ENCODE measurements at places on chromosomes 16 and 17.

DNA sequence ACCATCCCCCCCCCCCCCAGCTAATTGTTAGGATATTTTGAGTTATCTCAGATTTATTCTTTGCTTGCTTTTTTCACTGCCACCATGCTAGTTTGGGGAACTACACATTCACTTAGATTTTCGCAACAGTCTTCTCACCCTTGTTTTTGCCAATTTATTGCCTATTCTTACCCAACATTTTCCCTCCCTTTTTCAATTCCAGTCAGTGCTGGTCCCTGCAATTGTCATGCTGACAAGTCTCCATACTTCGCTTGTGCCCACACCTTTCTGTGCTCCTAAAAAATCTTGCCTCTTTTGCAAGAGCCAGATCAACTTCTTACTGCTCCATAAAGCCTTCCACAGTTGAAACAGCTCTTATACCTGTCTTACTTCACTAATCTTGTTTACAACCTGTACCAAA lies 16.3 kb downstream of the TNRC6A start:
- DNase-seq: no peak

- no peak for DNase-seq
These were observed 220.8 kb upstream of the TNRC6C start for GRCh38 chr17:77737442-77738265.

DNA sequence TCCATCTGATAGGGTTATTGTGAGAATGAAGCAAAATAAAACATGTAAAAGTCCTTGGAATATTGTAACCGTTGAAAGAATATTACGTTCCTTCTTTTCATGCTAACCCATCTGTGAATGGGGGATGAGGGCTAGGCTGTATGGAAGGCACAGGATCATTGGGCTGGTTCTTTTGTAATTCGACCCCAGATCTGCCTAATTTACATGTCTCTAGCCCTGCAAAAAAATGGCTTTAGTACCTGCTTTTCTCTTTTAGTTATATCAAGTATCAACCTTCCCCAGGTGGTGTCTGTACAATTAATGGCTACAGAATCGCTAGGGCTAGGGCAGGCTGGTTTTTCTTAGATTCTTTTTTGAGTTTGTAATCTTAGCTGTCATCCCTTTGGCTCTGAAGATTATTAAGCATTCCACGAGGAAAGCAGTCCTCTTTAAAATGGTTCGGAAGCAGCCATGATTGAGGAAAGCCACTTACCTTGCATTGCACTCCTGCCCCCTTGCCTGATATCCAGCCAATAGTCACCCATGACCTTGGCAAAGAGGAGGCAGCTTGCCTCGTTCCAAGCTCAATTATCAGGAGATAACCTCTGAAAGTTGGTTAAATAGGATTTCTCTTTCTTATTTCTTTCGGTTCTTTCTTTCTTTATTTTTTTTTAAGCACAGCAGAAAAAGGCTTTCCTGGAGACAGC lies 153.9 kb upstream of the ZKSCAN2 start:
- DNase-seq: no peak

GRCh38 chr17:54948380-54948779 lies 20.1 kb downstream of the COX11 start:
- DNase-seq: peak; percentile 98

GRCh38 chr16:66842765-66843164 lies 1.4 kb upstream of the CA7 start:
- DNase-seq: peak; percentile 19
